Stimulated activated CD4-positive, alpha-beta T cell treated with anti-CD3 and anti-CD28 coated beads, Interleukin-4, amount 100 ng/mL, for 1 hour (primary cell): ENCODE measurements at places on chromosomes 4 and X.

- no peak for DNase-seq
These were observed 174.0 kb upstream of the TENT5D start for GRCh38 chrX:80246271-80246670.

GRCh38 chrX:141176586-141177451, at the start of gene LDOC1:
LDOC1 (minus strand) TSS chrX:141177129; CDS start chrX:141177021, 108 bp downstream.
- DNase-seq: peak; percentile 76

DNA sequence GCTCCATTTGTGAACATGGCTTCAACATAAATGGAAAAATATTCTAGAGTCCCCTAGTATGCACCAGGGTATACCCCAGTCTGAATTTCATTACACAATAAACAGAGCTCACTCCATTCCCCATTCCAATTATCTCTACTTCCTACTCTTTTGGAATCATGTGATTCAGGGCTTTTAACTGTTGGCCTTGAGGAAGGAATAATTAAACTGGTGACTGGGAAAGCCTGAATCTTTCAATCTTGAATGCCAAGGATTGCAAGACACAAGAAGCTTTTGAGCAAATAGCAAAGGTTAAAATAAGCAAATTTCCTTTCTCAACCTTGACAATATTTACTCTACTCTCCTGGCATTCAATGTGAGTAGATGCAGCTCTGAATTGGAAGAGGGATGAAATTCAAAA, 77.5 kb upstream of the INPP4B start:
- no peak for DNase-seq

- no peak for DNase-seq
These were observed 87.7 kb upstream of the WWC2 start for GRCh38 chr4:183011213-183011907.

- no peak for DNase-seq
These were observed 190.6 kb downstream of the GC start for GRCh38 chr4:71593311-71593710.

DNA sequence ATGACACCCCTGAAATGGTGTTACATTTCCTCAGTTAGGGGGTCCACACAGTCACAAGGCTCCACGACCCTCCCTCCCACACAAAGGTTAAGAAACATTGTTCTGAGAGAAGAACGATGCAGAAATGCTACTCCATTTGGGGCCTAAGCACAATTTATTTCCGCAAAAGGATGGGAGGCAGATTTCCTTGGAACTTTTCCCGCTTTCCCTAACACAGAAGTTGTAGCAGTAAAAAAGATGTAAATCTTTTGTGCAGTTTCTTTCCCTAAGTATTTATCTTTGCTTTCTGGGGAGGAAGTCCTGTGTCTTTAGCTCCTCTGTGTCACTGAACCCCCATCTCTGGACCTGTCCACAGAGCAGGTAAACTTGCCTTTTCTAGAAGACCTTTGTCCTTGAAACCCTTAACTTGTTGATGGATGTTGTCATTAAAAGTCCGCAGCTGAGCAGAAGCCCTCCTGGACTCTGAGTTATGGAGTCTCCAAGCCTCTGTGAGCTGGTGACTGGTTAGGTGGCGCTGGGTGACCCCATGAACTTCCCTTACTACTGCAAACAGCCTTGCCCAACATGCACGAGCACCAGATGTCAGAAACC, 67.2 kb upstream of the SHISA3 start:
- no peak for DNase-seq

DNA sequence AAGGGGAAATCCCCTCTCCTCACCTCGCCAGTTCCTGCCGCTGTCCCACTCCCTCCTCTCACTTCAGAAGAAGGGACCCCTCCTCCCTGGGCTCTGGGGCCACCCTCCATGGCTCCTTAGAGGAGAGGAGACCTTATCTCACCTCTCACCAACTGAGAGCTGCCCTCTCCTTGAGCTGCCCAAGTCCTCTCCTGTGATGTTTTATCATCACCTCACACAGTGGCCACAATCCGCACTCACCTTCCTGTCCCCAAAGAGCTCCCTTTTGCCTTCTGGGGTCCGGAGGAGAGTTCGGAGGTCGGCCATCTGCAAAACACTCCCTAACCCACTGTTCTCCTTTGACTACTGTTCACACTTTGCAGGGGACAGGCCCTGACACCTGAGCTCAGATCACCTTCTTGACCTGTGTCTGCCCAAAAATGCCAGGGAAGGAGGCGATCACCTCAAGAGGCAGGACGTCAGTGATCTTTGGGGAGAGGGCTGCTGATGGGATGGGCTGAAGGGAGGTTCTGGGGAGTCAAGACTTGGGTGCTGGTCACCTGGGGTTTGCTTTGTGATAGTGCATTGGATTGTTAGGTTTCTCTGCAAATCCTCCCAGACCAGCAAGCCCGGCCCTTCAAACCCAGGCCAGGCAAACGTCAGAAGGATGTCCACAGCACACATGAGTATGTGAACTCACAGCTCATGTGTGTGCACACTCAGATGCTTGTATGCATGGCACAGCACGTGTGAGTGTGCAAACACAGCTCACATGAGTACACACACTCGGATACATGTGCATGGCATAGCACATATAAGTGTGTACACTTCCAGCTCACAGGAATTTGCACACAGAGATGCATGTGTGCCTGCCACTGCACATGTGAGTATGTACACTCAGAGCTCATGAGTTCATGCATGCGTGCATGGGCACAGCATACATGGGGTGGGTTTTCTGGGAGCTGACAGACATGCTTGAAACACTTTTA, 41.8 kb downstream of the HTRA3 start:
- no peak for DNase-seq

- DNase-seq: no peak
These were observed 114.5 kb upstream of the RBPJ start for GRCh38 chr4:26206339-26206738.

DNA sequence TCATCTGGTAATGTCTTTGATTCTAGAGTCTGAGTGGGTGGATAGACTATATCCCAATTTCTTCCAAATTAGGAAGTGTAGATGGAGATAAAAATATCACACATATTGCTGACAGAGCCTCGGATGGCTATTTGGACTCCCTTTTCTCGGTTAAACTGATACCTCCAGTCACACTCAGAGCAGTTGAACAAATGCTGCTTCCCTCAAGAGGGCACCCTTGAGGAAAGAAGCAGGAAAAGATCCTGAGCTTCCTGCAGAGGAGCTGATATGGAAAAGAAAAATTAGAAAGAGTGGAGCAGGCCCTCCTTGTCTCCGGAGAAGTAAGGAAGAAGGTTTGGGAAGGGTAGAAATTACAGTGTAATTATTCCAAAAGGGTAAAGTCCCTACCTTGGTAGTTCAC, 96.2 kb upstream of the CCSER1 start:
- DNase-seq: no peak

GRCh38 chr4:188485906-188486305, 346.7 kb downstream of the TRIML1 start:
- no peak for DNase-seq

GRCh38 chr4:38322714-38323113, 341.3 kb upstream of the KLF3 start:
- no peak for DNase-seq

- DNase-seq: no peak
These were observed 47.0 kb upstream of the SPRY1 start for GRCh38 chr4:123349421-123350190.

DNA sequence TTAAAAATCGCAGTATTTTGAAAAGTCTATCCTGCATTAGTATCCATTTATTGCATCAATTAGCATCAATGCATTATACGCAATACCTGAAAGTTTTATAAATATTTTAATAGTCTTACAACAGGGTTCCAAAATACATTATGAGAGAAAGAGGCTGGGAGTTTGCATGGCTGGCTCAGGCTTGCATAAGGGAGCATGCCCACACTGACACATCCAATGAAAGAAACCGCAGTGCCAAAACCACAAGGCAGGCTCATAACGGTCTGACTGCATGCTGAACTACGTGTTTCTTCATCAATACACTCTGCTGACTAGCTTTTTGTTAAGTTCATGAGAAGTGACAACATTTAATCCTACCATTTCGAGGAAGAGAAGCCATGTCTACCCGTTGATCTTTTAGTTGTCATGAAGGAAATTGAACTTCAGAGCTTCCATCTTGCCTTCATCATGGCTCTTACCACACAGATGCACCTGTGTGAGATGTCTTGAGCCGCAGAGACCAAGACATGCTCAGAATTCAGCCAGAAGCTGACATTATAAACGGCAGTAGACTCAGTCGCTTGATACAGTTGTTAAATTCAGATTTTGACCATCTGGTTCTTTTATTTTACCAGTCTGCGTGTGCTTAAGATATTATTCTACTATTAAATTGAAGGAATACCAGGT, 168.8 kb upstream of the FRG1 start:
- DNase-seq: no peak
